Mesothelial cell of epicardium (in vitro differentiated cells): ENCODE measurements at places on chromosomes 7 and 10.

- no peak for DNase-seq
Observed at GRCh38 chr10:96122824-96123223, 7.3 kb upstream of the ZNF518A start.

- no peak for DNase-seq
Observed at GRCh38 chr10:17644485-17644943, 563 bp downstream of the STAM start.

DNA sequence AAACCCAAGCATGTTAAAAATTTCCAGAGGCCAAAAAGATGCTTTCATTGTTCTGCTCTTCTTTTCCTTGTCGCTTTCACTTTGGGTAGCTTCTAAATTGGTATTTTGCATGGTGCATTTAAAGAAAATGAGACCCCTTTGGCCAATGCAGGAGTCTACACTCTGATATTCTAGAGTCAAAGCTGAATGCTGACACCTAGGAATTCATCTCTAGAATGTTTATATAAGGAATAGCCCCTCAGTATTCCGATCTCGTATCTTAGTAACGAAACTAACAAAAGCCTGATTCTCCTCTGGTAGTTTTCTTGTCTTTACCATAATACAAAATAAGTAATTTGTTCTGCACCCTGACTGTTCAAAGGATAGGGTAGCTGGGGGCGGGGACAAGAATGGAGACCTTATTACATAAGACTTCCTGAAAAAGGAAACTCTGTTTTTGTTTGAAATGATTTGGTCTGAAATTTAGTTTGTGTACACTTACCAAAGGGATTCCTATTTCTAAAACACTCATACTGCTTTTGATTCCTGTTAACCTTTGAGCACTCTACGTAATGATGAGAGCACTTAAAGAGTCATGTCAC is 17.1 kb downstream of the IKZF1 start:
- no peak for DNase-seq

DNA sequence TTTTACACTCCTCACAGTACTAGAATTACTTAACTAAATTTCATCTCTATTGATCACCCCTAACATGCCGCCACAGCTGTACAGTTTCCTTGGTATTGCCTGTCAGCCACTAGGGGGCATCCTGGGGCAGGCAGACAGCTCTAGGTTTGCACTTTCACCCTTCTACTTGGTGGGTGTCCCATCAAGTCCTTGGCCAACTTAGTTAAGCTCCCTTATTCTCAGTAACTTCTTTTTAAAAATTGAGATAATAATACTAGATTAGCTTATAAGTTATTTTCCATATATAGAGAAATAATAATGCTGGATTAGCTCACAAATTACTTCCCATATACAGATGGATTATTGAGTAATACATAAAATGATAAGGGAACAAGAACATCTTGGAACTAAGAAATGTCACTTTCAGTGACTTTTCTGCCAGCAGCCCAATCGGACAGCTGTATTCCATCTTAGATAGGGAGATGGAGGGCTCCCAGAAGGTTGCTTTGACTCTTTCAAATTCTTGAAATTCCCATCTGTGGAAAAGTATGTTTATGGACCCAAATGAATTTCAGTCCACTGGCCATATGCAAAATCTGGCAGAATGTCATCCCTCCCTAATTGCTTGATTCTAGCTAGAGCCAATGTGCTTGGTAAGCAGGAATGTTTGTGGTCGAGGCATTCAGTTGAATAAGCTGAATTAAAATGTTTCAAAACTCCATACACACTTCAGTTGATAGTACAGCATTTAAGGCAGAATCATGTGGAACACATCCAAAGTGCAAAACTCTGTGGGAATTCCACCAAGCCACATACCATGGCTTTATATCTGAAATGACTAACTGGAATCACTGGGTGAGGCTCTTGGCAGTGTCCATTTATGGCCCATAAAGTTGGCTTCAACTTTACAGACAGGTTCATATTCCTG is 309.7 kb downstream of the CSTF2T start:
- no peak for DNase-seq

GRCh38 chr10:69736886-69737641 is 64.6 kb upstream of the COL13A1 start:
- DNase-seq, result no peak
